ENCODE measurements at places on chromosomes 12 and 14. TPM values are rescaled to one million over a fixed set of nuclear protein-coding genes. Genes with fewer than 3 reads are reported as not detected.

The ABHD12B gene
- 0.11 TPM for total RNA-seq

The ADSS1 gene
- total RNA-seq = 13.6 TPM

The RNASE8 gene
- total RNA-seq = not detected

The TCL1B gene
- not detected for total RNA-seq

The TRIM9 gene
- total RNA-seq = 2.6 TPM

The TMEM132D gene
- not detected for total RNA-seq

The MYF5 gene
- not detected for total RNA-seq

- peak overlapping the region; percentile 14 for H3K27ac ChIP-seq
- no peak for DNase-seq
- no peak overlapping the region for H3K4me3 ChIP-seq
Observed at GRCh38 chr12:124428792-124429281, 133.9 kb downstream of the RFLNA start.

GRCh38 chr14:22870811-22871223, 723 bp upstream of the LRP10 start:
- DNase-seq = no peak
- peaks cover 25% of the 10 kb centered on the region for H3K36me3 ChIP-seq

GRCh38 chr12:57844709-57845477, 1.6 kb downstream of the CTDSP2 start:
- H3K4me1 ChIP-seq = peaks cover 48% of the 10 kb centered on the region
- no peaks in the 10 kb centered on the region for H3K36me3 ChIP-seq
- no peaks in the 10 kb centered on the region for H3K27me3 ChIP-seq
- H3K4me3 ChIP-seq = peak overlapping the region; percentile 92

DNA sequence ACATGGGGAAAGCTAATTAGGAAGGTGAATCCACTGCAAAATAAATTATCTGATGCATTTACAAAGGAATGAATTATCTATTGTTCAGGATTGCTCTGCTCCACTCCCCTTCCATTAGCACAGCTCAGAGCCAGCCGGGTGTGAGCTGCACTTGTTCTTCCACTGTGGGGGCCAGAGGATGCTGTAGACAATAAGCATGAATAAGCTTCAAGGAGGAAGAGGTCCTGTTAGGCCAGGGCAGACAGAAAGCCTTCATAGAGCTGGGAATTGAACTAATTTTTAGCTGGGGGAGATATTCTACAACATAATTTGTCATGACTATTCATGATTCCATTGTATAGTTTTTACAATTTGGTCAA, 137.6 kb upstream of the MAX start:
- H3K36me3 ChIP-seq = no peaks in the 10 kb centered on the region
- H3K4me3 ChIP-seq = no peak overlapping the region

GRCh38 chr14:92654239-92654901, 94.1 kb downstream of the LGMN start:
- peaks cover 14% of the 10 kb centered on the region for H3K4me1 ChIP-seq
- H3K36me3 ChIP-seq = no peaks in the 10 kb centered on the region
- H3K27me3 ChIP-seq = no peaks in the 10 kb centered on the region
- no peak overlapping the region for H3K27ac ChIP-seq
- no peak for DNase-seq
- H3K4me3 ChIP-seq = no peak overlapping the region

DNA sequence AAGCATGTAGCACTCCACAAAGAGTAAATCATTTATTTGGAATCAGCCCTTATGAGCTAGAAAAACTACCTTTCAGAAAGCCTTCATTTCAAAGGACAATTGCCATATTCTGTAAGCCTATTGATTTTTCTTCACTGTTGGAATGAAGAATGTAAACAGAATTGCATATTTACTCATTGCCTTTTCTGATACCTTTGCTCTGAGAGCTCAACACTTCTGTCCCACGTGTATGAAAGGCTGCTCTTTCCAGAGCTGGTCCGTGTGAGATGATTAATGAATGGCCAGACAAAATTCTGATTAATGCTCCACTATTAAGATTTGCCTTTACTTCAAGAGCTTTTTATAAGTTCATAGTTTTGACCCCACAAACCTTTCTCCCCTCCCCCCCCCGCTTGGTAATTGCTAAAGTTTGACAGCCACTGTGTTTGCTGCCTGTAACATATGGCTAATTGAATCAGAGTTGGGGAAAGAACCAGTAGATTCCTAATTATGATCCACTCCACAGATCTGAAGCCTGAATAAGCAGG, 63.0 kb upstream of the PLEKHA5 start:
- no peak overlapping the region for H3K4me3 ChIP-seq
- no peak for DNase-seq
- H3K4me1 ChIP-seq = no peaks in the 10 kb centered on the region
- H3K27ac ChIP-seq = no peak overlapping the region

- H3K36me3 ChIP-seq = no peaks in the 10 kb centered on the region
- no peak overlapping the region for H3K27ac ChIP-seq
- H3K4me1 ChIP-seq = no peaks in the 10 kb centered on the region
- DNase-seq = no peak
Observed at GRCh38 chr12:132965796-132966195, 9.7 kb upstream of the ZNF605 start.

- no peaks in the 10 kb centered on the region for H3K27me3 ChIP-seq
- no peaks in the 10 kb centered on the region for H3K36me3 ChIP-seq
- no peak for DNase-seq
- H3K4me1 ChIP-seq = no peaks in the 10 kb centered on the region
- no peak overlapping the region for H3K27ac ChIP-seq
- no peak overlapping the region for H3K4me3 ChIP-seq
Observed at GRCh38 chr14:62655166-62655565, 390.1 kb downstream of the KCNH5 start.

DNA sequence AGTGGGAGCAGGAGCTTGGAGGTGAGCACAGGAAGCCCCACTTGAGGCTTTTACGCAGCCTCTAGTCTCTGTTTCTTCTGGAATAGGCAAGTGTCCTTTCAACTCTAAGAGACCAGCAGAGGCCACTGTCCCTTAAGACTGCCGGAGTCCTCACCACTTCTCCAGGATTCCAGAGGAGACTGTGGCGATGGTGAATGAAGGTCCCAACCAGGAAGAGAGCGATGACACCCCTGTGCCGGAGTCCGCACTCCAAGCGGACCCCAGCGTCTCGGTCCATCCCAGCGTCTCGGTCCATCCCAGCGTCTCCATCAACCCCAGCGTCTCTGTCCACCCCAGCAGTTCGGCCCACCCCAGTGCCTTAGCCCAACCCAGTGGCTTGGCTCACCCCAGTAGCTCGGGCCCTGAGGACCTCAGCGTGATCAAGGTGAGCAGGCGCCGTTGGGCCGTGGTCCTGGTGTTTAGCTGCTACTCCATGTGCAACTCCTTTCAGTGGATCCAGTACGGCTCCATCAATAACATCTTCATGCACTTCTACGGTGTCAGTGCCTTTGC, 442 bp downstream of the FLVCR2 start:
- peak overlapping the region; percentile 88 for H3K27ac ChIP-seq
- no peak overlapping the region for H3K4me3 ChIP-seq
- peaks cover 19% of the 10 kb centered on the region for H3K4me1 ChIP-seq
- H3K36me3 ChIP-seq = no peaks in the 10 kb centered on the region

GRCh38 chr14:74202113-74202512, 37.1 kb upstream of the VSX2 start:
- no peaks in the 10 kb centered on the region for H3K4me1 ChIP-seq
- no peak for DNase-seq
- H3K36me3 ChIP-seq = peaks cover 4% of the 10 kb centered on the region
- no peak overlapping the region for H3K4me3 ChIP-seq
- H3K27ac ChIP-seq = no peak overlapping the region

- no peak overlapping the region for H3K27ac ChIP-seq
- H3K27me3 ChIP-seq = no peaks in the 10 kb centered on the region
- DNase-seq = no peak
- no peaks in the 10 kb centered on the region for H3K36me3 ChIP-seq
- no peak overlapping the region for H3K4me3 ChIP-seq
Observed at GRCh38 chr12:116015525-116015924, 262.0 kb downstream of the MED13L start.

DNA sequence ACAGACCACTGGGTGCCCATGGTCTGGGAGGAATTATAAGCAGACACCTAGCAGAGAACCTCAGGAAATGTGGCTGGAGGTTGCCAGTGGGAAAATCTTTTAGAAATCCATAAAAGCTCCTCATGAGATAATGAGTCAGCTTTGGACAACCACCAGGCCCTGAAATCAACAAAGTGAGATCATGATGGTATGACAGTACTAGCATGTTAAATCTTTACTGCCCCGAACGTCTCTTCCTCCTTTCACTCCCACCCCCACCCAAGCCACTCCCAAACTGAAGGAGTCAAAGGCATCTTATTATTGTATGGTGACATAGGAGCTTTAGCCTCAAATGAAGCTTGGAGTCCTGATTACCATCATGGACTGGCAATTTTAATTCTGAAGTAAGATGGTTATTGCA, 240.0 kb downstream of the DIO2 start:
- H3K27ac ChIP-seq = no peak overlapping the region
- DNase-seq = no peak
- H3K36me3 ChIP-seq = no peaks in the 10 kb centered on the region
- H3K4me1 ChIP-seq = no peaks in the 10 kb centered on the region
- H3K27me3 ChIP-seq = no peaks in the 10 kb centered on the region
- H3K4me3 ChIP-seq = no peak overlapping the region

- no peaks in the 10 kb centered on the region for H3K4me1 ChIP-seq
- H3K36me3 ChIP-seq = no peaks in the 10 kb centered on the region
- no peaks in the 10 kb centered on the region for H3K27me3 ChIP-seq
- H3K27ac ChIP-seq = no peak overlapping the region
Observed at GRCh38 chr14:90368946-90369721, 27.7 kb upstream of the CALM1 start.

DNA sequence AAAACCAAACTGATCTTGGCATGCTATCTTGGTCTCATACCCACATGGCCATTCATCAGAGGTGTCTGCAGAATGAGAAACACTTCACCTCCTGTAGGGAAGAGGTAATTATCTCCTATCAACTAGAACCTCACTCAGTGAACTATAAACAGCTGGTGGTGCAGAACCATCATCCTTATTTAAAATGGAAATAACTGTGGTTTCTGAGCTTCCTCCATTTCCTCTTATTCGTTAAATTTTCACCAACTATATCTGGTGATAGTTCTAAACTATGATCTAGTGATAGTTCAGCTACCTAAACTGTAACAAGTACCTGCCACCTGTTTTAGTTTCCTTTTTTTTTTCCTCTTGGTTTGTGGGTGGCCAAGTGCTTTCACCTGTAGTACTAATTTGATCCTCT, 218.5 kb downstream of the FUT8 start:
- no peaks in the 10 kb centered on the region for H3K4me1 ChIP-seq
- no peak overlapping the region for H3K27ac ChIP-seq
- DNase-seq = no peak
- H3K4me3 ChIP-seq = no peak overlapping the region
- no peaks in the 10 kb centered on the region for H3K27me3 ChIP-seq

GRCh38 chr12:112998987-112999767, 20.9 kb downstream of the OAS2 start:
- DNase-seq = no peak
- no peaks in the 10 kb centered on the region for H3K4me1 ChIP-seq
- H3K4me3 ChIP-seq = no peak overlapping the region

DNA sequence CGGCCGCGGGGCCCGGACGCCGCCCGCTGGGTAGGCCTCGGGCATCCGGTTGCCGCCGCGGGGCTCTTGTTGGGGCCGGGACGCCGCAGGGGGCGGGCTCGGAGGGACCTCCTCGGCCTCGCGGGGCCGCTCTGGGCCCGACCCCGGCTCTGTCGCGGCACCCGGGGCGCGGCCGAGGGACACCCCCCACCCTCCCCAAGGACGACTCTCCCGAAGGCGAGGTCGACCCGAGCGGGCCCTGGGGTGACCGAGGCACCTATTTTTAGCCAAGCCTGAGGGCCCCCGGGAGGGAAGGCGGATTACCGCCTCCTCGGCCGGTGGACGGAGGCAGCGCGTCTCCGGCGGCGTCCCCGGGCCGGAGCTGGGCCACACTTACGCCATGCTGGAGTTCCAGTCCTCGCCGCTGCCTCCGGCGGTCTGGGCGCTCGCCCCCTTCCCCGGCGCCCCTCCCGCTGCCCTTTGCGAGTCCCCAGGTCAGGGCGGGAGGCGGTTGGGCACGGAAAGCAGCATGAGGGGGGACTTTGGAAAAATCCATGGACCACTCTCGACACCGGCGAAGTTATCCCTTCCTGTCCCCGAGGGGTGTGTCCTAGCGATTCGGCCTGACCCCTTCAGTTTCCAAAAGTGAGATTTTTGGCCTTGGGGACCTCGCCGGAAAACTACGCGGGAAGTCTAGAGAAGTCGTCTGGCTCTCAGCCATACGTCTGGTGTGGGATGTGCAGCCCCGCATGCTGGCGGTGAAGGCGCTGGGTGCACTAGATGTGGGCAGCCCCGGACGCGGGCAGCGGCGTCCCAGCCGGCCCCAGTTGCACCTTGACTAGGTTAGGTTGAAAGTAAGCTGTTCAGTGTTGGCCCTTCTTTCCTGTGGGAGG, 699 bp downstream of the KTN1 start:
- H3K36me3 ChIP-seq = no peaks in the 10 kb centered on the region
- H3K4me3 ChIP-seq = peak overlapping the region; percentile 97
- peak overlapping the region; percentile 88 for H3K27ac ChIP-seq

DNA sequence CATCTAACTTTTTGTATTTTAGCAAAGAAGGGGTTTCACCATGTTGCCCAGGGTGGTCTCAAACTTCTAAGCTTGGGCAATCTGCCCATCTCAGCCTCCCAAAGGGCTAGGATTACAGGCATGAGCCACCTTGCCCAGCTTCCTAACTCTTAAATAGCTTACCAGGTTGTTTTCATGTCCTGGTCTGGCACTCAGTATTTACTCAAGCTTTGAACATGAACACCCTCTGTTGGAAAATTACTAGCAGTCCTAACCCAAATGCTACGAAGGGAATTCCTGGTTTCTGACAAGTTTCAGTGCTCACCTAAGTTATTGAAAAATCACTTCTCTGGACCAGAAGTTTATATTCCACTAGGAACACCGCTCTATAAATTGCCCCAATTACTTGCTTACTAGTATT, 32.5 kb upstream of the GCH1 start:
- no peak overlapping the region for H3K4me3 ChIP-seq
- H3K4me1 ChIP-seq = no peaks in the 10 kb centered on the region
- H3K27ac ChIP-seq = no peak overlapping the region

DNA sequence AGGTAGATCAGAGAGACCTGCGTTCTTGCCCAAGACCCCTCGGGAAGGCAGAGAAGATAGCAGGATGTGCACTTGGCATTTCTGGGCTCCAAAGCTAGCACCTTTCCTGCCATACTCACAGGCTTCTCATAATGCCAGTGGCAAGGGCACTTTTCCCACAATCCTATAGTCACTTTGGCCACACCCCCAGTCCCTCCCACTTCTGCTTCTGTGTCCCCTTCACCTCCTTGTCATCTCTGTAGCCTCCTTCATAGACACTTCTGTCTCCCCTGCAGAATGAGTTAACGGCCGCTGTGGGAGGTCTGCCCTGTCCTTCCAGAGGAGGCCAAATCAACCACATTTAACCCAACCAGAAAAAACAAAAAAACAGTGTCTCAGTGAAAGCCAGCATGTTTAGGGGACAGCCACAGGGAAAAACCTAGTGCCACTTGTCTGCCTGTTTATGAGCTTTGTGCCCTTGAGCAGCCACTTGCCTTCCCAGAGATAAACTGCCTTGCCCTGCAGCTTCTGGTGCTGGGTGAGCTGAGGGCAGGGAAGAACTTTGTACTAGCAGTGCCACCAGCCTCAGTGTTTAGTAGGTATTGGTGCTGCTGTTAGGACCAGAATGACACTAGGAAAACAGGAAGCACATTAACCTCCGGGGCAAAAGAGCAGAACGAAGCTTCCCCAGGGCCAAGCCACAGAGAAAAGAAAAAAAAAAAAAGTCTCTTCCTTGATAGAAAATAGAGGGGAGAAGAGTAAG, 193.0 kb upstream of the PWP1 start:
- no peaks in the 10 kb centered on the region for H3K27me3 ChIP-seq
- H3K4me3 ChIP-seq = no peak overlapping the region
- DNase-seq = peak; percentile 64
- H3K36me3 ChIP-seq = no peaks in the 10 kb centered on the region
